Activated effector memory CD4-positive, alpha-beta T cell treated with anti-CD3 and anti-CD28 coated beads, Interleukin-2, amount 50 U/mL, for 16 hours (primary cell): ENCODE measurements at places on chromosomes 6 and 20.

- no peak for DNase-seq
These were observed 38.8 kb downstream of the SUMO4 start for GRCh38 chr6:149438855-149439254.

- DNase-seq, result no peak
These were observed 50.4 kb downstream of the APCDD1L start for GRCh38 chr20:58464838-58465237.

DNA sequence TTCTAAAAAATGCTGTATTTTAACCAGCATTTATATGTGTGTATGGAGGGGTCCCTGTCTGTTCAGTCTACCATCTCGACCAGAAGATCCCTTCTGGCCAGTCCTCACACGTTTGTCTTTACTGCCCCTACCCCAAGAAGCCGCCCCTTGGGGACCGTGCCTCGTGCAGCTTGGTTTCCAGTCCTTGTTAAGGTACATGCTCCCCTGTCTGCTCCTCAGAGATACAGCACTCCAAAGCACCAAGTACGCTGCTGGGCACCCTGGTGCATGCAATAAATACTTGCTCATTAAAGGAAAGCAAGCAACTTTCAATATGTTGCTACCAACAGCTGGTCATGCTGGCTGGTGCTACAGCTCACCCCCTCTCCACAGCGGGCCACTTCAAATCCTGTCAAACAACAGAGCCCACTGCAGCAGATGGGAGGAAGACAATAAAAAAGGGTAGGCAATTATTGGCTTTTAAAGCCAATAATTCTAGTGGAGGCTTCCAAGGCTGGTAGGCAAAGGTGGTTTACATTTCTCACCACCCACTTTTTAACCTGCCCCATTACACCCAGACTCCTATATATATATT is 61.6 kb downstream of the PSMG4 start:
- no peak for DNase-seq

GRCh38 chr20:35909176-35909575 is 45.1 kb downstream of the SCAND1 start:
- no peak for DNase-seq

DNA sequence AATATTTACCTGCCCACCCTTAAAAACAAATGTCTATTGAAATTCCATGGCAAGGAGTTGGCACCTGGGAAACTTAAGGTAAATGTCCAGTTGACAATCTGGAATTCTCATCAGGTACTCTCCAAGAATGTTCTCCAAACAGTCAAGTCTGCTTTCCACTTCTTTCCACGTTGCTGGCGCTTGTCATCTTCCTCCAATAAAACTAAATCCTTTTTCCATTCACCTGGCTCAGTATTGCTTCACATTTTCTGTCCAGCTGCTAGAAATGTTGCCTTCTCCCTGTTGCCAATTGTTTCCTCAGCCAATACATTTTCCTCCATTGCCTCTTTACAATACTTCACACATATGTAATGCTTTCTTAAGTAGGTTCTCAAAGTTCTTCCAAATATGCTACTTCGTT is 1288.1 kb upstream of the MAP3K7 start:
- no peak for DNase-seq

- DNase-seq, result no peak
These were observed 19.4 kb downstream of the ULBP1 start for GRCh38 chr6:149983145-149983544.

GRCh38 chr20:61673152-61673847 is 392.4 kb downstream of the TAF4 start:
- no peak for DNase-seq

DNA sequence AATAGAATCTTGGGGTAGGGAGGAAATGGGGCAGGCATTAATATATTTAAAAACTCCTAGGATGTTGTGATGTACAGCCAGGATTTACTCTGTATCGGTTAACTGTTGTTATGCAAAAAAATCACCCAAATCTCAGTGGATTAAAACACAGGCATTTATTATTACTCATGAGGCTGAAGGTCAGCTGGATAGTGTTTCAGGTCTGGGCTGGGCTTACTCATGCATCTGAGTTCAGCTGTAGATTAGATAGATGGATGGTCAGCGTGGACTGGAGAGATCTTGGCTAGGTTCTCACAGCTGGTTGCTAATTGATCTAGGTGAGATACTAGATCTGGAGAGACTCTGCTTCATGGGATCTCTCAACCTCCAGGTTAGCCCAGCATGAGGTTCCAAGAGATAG is 131.4 kb downstream of the BTBD3 start:
- no peak for DNase-seq

GRCh38 chr6:14359438-14359837 is 241.9 kb downstream of the CD83 start:
- DNase-seq, result no peak

GRCh38 chr6:124573953-124574352 is 388.3 kb upstream of the RNF217 start:
- no peak for DNase-seq

DNA sequence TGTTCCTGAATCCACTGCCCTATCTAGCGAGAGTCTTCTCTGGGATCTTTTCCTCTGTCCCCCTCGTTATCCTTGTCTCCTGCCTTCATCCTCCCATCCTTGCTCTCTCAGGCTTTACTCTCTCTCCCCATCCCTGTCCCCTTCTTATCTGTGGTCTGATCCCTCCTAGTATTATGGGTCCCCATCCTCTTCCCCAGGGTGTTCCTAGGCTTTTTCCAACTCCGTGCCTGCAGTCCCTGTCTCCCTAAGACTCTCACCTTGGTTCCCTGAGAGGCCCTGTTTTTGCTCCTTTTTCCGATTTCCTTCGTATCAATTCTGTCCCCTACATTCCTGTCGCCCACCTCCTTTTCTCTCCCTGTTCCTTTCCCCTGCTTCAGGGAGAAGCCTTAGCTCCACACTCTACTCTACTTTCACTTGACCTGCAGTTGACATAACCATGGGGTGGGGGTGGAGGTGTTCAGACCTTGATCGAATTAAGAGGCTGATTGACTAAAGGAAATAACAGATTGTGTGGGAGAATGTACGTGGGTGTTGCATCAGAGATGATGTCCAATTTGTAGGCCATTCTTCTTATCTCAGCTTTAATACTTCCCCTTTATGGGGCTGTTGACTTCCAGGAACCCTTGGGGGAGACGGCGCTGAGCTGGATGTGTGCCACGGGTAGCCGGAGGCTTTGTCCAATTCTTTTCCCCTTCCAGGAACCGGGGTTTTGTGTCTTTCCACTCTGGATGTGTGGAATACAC is 905 bp downstream of the PPARD start:
- no peak for DNase-seq

DNA sequence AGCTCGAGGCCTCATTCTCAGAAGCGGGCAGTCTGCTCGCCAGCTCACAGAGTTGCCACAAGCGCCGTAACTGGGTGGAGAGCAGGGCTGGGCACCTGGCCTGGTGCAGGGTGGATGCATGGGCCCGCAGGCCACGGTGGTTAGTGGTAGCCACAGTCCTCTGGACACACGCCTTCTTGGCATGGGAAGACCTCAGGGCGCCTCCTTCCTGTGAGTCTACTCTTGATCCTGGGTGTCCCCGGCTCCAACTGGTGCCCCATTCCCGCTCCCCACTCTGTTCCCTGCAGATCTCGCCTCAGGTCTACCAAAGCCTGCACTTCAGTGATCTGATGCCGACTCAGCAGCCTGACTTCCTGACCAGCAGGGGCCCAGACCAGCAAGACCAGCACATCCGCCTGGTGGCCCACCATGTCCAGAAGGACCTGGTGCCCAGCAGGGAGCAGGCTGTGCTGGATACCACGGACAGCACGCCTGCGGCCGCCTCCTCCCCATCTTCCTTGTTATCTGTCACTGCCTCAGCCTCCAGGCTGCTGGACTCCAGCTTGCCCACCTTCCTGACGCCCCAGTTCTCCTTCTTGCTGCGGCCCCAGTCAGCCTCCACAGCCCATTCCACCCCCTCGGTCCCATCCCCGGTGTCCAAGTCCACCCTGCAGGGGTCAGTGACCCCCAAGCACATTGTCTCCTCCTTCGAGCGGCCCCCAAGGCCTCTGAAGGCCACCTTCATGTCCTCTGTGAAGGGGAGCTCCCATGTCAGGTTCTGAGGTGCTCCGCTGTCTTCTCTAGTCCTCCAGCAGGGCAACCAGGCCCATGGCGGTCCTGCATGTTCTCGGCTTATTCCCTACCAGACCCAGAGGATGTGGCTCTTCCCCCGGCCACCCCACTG is 43.1 kb downstream of the SUN5 start:
- DNase-seq, result no peak

GRCh38 chr6:15953152-15953880 is 175.6 kb upstream of the MYLIP start:
- no peak for DNase-seq

- DNase-seq, result no peak
These were observed 55.5 kb upstream of the ARMH2 start for GRCh38 chr6:24854077-24854666.

DNA sequence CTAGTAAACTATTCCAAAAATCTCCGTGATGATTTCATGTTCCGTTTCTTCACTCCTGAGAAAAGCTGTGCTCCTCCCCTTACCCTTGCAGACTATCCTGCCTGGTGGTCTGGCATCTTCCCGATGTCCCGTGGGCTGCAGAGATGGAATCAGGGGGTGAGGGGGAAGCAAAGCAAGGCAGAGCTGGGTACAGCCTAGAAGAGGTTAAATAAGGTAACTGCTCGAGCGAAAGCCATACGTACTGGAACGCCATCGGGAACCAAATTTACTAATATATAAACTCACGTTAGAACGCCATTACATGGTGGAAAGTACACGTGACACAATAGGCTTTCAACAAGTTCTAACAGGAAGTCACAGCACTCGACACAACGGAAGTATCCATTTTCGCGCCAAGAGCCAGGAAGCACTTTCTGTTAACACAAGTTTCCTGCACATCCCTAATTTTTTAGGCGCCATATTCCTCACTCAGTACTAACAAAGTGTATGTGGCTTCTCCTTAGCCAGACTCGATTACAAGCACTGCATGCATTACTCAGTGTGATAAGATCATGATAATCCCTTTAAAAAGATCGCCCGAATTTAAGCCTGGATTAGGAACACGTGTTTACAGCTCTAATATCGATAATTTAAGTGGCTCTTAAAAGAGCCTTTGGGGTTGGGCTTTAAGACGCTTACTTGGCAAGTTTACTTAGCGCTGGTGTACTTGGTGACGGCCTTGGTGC is 101.6 kb upstream of the PRSS16 start:
- DNase-seq, result peak; percentile 88

DNA sequence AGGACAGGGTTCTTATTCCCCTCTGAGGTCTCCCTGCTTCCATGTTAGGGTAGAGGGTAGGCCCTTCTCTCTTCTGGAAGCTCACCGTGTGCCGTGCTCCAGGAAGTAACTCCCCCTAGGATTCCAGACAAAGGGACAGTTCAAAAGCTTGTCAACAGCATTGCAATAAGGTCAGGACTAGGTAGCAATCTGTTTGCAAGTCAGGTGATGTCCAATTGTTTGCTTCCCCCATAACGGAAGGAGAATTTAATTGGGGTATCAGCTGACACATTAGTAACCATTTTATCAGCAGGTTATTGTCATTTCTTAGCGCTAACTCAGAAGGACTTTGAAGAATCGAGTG is 41.9 kb downstream of the SYNJ2 start:
- no peak for DNase-seq

GRCh38 chr6:40930555-40930954 is 108.5 kb downstream of the UNC5CL start:
- no peak for DNase-seq

GRCh38 chr6:2526766-2527165 is 224.0 kb downstream of the MYLK4 start:
- no peak for DNase-seq

DNA sequence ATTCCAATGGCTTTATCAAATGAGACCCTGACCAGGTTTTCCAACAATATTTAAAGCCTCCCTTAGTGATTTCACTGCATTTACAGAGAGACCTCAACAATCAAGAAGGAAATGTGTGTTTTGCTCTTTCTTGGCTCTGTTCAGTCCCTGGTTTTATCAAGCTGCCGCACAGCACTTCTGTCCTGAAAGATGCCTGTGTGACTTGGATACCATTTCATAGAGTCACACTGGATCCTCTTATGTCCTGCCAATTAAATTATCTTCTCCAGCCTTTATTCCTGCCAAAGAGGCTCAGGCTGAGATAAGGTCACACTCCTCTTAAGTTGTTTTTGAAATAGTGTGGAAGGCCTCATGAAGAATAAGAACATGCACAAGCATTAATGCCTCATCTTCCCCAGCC is 197.0 kb upstream of the RNF217 start:
- DNase-seq, result no peak

GRCh38 chr6:16338577-16339264 is 100.3 kb downstream of the GMPR start:
- no peak for DNase-seq

DNA sequence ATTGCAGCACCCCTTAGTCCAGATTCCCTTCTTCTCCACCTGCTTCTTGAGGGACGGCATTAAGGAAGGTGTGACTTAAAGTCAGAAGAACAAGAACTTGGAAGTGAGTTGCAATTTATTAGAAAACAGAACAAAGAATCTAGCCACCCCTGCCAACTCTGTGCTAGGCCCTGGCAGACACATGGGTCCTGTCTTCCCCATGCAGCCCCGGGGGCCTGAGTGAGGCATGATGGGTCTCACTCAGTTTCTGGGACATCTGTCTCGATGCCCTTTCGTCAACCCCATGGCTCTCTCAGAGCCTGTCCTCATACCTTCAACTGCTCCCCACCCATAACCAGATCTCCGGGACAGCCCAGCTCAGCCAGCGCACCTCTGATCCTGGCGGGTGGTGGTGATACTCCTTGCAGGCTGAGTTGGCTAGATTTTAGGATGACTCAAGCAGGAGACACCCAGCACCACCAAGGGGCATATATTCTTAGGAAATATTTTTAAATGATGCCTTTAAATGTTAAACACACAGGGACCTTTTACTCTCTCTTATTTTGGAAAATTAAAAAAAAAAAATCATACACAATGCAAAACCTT is 143.2 kb upstream of the RNF24 start:
- DNase-seq, result no peak

- no peak for DNase-seq
These were observed 42.2 kb downstream of the CD164 start for GRCh38 chr6:109339906-109340678.

DNA sequence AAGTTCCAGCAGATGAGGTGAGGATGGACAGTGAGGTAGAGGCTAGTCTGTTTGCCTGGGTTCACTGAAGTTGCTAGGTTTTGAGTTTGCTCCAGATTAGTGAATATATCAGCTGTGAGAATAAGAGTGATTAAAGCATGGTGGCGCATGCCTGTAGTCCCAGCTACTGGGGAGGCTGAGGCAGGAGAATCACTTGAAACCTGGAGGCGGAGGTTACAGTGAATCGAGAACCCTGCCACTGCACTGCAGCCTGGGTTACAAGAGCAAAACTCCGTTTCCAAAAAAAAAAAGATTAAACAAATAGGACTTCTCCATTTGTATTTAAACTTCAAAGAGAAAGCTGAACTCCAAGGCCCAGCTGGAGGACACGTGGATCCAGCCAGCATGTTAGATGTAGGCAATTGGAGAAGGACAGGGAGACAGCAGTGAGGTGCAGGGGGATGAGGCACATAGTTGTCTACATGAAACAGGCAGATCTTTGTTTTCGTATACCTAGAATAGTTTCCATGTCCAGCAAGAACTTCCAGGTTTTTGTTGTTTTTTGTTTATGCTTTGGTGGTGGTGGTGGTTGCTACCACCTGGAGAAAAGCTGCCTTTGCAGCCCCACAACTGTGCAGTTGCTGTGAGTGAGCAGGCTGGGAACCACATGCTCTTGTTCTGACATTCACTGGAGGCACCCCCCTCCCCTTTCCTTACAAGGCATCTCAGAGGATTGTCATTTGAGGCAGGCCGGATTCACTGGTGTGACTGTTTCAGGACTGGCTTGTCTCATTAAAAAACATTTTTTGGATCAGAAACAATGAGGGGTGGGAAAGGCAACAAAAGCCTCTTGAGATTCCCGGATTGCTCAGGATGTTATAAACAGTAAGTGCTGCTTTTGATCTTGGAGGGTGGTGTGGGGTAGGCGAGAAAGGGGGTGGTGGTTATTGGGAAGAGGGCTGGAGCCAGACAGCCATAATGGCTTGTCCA is 72.3 kb downstream of the JARID2 start:
- DNase-seq, result no peak
